Activated CD4-positive, alpha-beta T cell treated with anti-CD3 and anti-CD28 coated beads, Interleukin-2, amount 50 U/mL, for 1 hour (primary cell): ENCODE measurements at places on chromosomes 3 and 15.

DNA sequence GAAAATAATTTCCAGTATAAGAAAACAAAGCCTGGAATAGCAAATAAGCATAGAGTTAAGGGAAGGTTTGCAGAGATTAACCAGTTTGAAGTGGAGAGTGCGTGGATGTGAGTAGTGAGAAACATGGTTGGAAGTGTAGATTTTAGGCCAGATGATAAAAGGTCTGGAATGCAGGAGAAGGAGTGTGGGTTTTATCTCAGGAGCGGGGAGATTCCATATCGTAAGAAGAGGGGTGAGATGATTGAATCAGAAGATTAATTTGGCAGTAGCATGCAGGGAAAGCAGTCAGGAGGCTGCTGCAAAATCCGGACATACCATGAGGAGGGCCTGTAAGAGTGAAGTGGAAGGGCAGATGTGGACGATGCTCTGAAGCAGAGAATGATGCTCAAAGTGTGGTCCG is 13.7 kb downstream of the PPARG start:
- DNase-seq = no peak

GRCh38 chr15:96334017-96334704 is 3.7 kb downstream of the NR2F2 start:
- DNase-seq = no peak

- no peak for DNase-seq
Observed at GRCh38 chr3:135261214-135261775, 466.2 kb downstream of the EPHB1 start.

GRCh38 chr3:23422517-23422851 is 219.4 kb downstream of the UBE2E2 start:
- DNase-seq = no peak

- no peak for DNase-seq
Observed at GRCh38 chr3:159974-160373, 36.6 kb upstream of the CHL1 start.

GRCh38 chr3:194900854-194901522 is 215.3 kb downstream of the FAM43A start:
- no peak for DNase-seq

- DNase-seq = no peak
Observed at GRCh38 chr3:152084441-152085158, 184.1 kb upstream of the MBNL1 start.

DNA sequence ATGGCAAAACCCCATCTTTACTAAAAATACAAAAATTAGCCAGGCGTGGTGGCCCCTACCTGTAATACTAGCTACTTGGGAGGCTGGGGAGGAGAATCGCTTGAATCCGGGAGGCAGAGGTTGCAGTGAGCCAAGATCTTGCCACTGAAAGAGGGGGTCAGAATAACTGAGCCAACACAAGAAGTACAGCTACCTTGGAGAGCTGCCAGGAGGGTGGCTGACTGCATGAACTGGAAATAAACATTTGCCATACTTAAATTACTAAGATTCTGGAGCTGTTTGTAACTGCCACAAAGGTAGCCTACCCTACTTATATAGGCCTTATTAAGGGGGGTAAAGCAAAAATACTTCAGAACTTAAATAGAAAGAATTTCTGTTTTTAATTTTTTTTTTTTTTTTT is 15.4 kb upstream of the PIK3CB start:
- DNase-seq = no peak

DNA sequence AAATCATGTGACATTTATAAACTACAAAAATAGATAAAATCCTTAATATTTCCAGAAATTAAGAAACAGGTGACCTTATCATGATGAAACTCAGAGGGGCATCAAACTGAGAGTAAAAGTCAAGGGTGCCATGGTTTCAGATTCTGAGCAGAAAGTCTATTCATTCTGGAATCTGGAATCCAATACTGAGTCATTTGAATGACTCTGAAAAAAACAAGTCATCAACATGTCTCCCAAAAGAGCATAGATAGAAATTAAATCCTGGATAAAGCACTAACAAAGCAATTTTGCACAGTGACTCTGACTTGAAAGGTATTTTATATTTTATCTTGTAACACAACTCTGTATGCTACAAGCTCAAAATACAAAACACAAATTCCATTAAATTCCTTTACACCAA is 23.4 kb downstream of the STAC start:
- DNase-seq = no peak

GRCh38 chr3:50602595-50603191 is 8.9 kb downstream of the CISH start:
- DNase-seq = no peak

DNA sequence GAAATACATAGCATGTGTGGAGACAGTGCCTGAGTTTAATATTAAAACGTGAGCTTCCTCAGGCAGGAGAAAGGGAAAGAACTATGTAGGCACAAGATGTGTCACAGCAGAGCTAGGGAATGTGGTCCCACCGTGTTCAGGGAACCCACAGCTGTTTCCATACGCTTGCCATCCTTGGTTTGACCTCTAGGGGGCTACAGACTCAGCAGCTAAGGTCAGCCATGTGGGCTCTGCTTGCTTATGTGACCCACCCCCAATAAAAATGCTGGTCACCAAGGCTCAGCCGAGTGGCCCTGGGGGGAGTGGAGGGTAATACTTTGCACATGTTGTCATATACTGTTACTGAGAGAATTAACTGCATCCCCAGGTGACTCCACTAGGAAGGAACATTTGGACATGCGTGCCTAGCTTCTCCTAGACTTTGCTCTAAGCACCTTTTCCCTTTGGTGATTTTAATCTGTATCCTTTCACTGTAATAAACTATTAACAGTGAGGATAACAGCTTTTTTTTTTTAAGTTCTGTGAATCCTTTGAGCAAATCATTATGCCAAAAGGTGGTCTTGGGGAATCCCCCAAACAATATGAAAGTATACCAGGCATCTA is 3.3 kb downstream of the TUBGCP5 start:
- peak; percentile 39 for DNase-seq

- peak; percentile 32 for DNase-seq
Observed at GRCh38 chr15:70528270-70528706, 235.1 kb downstream of the UACA start.

- DNase-seq = no peak
Observed at GRCh38 chr3:183313351-183313750, 60.3 kb downstream of the B3GNT5 start.

- DNase-seq = no peak
Observed at GRCh38 chr3:172953571-172953970, 187.5 kb downstream of the SPATA16 start.

GRCh38 chr3:98945666-98946065 is 44.2 kb upstream of the DCBLD2 start:
- DNase-seq = no peak

DNA sequence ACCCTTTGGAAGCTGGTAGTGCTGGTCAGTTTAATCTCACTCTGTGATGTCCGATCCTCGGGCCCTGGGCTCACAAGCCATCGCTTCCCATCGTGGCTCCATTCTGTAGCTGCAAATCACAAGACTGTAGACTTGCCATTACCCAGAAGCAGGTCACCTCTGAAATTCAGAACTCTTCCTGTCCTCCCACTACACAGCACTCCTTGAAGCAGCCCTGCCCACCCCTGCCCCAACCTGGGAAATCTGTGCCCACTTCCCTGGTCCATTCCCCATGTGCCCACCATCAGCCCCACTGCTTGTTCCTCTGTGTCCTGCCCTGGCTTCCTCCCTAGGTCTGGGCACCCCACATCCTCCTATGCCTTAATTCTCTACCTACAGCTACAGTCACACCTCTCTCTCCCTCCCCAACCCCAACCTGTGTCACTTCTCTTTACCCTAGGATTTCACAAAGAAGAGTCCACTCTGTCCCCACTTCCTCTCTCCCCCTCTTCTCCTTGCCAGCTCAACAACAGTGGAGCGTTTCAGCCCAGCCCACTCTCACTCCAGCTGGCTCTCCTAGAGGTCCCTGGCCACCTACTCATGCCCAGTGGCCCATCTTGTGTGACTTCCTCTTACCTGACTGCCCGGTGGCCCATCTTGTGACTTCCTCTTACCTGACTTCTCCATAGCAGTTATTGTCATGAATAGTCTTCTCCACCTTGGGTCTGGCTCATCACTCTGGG is 8.3 kb downstream of the ZNF710 start:
- no peak for DNase-seq

- DNase-seq = no peak
Observed at GRCh38 chr3:138043266-138044029, 33.5 kb downstream of the CLDN18 start.

DNA sequence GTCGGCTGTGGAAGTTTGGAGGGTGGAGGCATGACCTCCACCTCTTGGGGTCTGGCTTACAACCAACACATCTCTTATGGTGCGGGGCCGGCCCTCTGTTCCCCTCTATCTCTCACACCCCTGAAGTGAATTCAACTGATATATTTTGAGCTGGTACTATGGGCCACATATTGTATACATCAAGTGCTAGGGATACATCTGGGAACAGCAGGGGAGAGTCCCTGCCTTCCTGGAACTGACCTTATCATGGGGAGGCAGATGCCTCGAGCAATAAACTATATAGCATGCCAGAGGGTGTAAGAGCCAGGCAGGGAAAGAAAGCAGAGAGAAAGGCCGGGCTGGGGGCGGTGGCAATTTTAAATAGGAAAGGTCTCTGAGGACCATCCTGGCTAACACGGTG is 60.4 kb upstream of the TRPM1 start:
- DNase-seq = no peak

DNA sequence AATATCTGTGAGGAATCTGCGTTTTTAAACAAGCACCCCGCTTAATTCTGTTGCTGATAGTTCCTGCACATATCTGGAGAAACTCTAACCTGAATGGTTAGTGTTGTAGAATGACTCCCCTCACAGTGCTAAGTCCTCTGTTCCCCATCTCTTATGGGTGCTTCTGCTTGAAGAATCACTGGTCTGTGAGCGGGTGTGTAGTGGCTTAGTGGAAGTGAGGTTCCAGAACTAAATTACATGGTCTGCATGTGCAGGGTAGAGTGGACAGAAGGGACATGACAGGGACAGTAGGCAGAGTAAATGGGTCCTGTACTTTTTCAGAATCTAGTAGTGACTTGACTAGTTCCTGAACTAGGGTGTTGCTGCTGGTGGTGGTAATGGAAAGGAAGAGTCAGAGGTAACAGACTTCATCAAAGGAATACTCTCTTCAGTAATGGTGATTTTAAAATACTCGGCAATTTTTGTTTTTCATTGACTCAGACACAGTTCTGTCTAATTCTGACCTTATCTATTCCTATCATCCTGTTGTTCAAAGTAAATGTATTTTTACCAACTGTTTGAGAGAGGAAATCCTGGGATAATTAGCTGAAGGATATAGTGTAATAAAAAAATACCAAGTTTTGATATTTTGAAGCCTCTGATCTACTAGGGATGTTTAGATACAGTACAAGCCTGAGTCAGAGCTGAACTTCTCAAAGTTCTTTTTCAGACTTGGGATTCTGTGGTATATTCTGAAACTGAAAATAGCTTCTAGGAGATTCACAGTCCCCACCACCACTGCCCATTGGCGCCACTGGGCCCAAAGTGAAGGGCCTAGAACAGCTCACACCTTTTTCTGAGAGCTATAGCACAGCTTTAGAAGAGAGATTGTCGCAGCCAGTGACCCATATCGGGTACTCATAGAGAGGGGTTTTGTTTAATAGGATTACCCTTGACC is 55.5 kb downstream of the FNDC3B start:
- DNase-seq = no peak

DNA sequence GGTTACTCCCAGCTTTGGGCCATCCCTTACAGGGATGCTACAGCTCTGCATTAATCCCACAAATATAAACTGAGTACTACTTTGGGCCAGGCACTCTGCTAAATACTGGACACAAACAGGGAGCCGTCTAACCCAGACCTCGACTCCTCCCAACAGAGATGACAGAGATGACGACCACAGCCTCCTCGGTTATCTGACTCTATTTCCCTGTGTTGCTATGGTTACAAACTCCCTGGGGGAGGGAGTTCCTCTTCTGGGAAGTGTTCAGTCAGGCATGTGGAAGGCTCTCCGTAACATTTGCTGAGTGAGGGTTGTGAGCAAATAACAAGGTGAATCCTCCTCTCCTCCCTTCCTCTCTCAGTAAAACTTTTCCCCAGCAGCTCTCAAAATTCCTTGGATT is 6.7 kb upstream of the CMTM7 start:
- DNase-seq = no peak

DNA sequence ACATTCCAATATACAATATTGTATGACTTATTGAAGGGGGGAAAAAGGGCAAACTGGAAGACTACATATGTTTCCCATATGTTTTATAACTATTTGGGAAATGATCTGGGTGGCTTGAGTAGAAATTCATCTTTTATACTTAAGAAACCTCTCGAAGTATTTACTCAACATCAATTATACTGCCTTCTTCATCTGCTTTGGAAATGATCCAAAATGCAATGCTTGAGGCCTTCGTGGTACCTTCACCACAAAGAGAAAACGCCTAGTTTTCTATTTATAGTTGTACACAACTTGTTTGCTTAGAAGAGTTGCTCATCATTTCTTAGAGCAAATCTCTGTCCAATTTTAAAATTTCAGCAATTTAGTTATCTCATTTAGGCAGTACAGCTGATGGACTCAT is 18.8 kb downstream of the ACKR4 start:
- no peak for DNase-seq
